ENCODE measurements at places on chromosomes 2 and 18.

GRCh38 chr2:20218331-20219320 is 6.3 kb downstream of the SDC1 start:
- no peak for DNase-seq

DNA sequence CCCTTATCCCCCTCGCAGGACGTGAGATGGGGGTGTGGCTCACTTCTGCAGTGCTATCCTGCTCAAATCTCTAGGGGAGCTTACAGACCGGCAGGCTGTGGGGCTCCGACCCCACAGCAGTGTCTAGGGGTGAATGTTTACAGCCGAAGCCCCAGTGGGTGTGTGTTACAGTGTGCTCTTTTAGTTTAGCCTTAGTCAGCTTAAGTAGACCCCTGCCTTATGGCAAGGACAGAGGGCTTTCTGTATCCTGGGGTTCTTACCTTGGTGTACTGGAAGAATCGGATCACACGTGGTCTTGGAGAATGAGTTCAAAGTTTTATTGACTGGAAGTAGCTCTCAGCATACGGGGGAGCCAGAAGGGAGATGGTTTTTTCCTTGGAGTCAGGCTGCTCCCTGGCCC is 348.2 kb upstream of the GYPC start:
- DNase-seq: no peak

DNA sequence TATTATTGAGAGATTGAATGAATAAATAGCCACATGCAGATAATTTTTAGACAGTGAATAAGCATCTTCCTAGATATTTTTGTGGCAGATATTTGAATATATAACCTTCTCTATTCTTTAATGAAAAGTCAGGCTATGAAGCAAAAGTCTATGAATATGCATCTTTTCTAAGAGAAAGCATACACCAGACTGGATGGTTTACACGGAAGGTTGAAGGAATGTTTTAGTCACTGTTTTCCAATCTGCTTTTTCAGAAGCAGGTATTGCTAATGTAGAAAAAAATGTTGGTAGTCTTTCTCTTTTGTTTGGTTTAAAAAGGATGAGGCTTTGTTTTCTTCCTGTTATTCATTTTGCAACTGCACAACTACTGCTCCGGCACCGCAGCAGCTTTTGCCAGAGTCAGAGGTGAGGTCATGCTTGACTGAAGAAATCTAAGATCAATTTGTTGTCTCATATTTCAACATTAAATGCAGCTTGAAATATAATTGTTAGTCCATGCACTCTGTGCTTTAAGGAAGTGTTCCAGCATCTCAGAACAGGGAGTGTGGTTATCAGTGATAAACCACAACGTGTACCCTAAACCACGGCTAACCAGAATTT is 1540.8 kb upstream of the PIK3C3 start:
- DNase-seq: no peak

DNA sequence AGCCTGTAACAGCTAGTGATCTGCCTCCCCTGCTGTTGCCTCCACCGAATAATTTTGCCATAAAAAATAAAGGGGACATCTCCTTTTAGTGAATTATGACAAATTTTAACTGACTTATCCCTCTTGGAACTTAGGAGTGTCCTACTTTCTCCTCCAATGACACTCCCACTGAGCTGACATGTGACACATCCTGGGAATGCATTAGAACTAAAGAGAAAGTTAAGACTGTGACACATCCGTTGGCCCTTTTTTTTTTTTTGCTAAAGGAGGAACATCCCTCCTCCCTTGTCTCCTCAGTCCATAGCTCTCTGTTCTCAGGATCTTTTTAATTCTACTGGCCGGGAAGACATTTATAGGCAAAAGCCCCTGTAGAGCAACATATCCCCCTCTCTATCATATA is 268.2 kb downstream of the NRXN1 start:
- DNase-seq: no peak

GRCh38 chr2:180722551-180723239 is 257.7 kb upstream of the UBE2E3 start:
- no peak for DNase-seq

- peak; percentile 14 for DNase-seq
Measured at GRCh38 chr2:58157754-58158153, 83.4 kb downstream of the FANCL start.

DNA sequence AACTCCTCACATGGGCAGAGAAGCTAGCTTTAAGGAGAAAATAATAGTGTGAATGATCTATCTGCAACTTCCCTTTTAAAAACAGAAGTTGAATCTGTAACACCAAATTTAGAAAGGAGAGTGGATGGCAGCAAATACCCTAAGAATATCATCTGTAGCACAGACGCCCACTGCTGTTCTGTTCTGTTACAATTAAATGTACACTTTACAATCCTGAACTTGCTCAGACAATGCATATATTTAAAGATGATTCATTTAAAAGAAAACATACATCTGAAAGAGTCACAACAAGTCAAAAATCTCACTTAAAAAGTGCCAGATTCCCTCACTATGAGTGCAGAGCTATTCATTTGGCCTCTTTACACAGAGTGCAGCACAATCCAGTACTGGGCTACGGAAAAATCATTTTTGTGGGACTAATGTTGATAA is 8.0 kb upstream of the SERTAD2 start:
- peak; percentile 56 for DNase-seq

- DNase-seq: no peak
Measured at GRCh38 chr2:42504364-42505230, 10.8 kb upstream of the KCNG3 start.

GRCh38 chr2:217413193-217413592 is 553.3 kb upstream of the TNP1 start:
- DNase-seq: no peak

DNA sequence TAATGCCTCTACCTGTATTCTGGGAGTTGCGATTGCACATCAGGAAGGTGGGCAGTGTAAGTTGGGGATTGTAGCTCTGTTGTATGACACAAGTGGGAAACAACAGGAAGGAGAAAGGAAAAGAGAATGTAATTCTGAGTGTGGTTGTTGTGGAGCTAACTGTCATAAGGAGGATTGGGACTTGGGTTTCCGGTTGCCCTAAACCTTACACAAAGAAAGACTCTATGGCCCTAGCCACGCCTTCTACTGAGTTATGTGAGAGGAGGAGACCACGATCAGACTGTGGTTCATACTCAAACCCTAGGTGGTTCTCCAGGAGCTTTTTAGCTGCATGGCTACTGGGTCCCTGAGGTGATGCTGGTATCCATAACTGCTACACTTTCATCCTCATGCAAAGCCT is 86.5 kb downstream of the TANC1 start:
- no peak for DNase-seq

- peak; percentile 71 for DNase-seq
Measured at GRCh38 chr2:98656800-98657199, 48.4 kb downstream of the UNC50 start.

GRCh38 chr2:95052307-95052706 is 26.8 kb downstream of the MAL start:
- DNase-seq: no peak

GRCh38 chr2:12044857-12045256 is 298.4 kb downstream of the LPIN1 start:
- peak; percentile 43 for DNase-seq

GRCh38 chr18:39198376-39198775 is 1632.8 kb upstream of the CELF4 start:
- no peak for DNase-seq

- no peak for DNase-seq
Measured at GRCh38 chr2:14552818-14553217, 79.7 kb upstream of the LRATD1 start.
